ENCODE measurements at places on chromosomes 1 and 21. TPM values are rescaled to one million over a fixed set of nuclear protein-coding genes. Genes with fewer than 3 reads are reported as not detected.
A peak's percentile ranks its signal among the peaks of the same experiment; 100 is the strongest.

- H3K27ac ChIP-seq = no peak overlapping the region
- H3K36me3 ChIP-seq = peaks cover 66% of the 10 kb centered on the region
- no peaks in the 10 kb centered on the region for H3K4me1 ChIP-seq
- no peak overlapping the region for H3K4me3 ChIP-seq
Observed at GRCh38 chr1:209626346-209627026, 25.7 kb downstream of the LAMB3 start.

GRCh38 chr21:34800797-34801518 is 132.2 kb downstream of the CLIC6 start:
- no peaks in the 10 kb centered on the region for H3K27me3 ChIP-seq
- no peak for DNase-seq
- H3K4me1 ChIP-seq = peaks cover 86% of the 10 kb centered on the region
- H3K36me3 ChIP-seq = peaks cover 60% of the 10 kb centered on the region
- H3K27ac ChIP-seq = peak overlapping the region; percentile 27

The SPRR1A gene
- total RNA-seq = not detected

- no peak overlapping the region for H3K4me3 ChIP-seq
- H3K36me3 ChIP-seq = no peaks in the 10 kb centered on the region
- H3K27ac ChIP-seq = peak overlapping the region; percentile 94
- peak; percentile 80 for DNase-seq
Observed at GRCh38 chr1:153100245-153100644, 5.9 kb upstream of the SPRR2E start.

- peaks cover 20% of the 10 kb centered on the region for H3K4me1 ChIP-seq
- H3K27me3 ChIP-seq = no peaks in the 10 kb centered on the region
- H3K4me3 ChIP-seq = no peak overlapping the region
- H3K27ac ChIP-seq = no peak overlapping the region
- DNase-seq = no peak
- peaks cover 10% of the 10 kb centered on the region for H3K36me3 ChIP-seq
Observed at GRCh38 chr21:41370840-41371684, 9.2 kb downstream of the MX2 start.

GRCh38 chr1:231767471-231767870 is 140.9 kb downstream of the DISC1 start:
- no peaks in the 10 kb centered on the region for H3K27me3 ChIP-seq
- DNase-seq = no peak
- H3K4me3 ChIP-seq = no peak overlapping the region
- no peaks in the 10 kb centered on the region for H3K4me1 ChIP-seq
- no peaks in the 10 kb centered on the region for H3K36me3 ChIP-seq
- H3K27ac ChIP-seq = no peak overlapping the region

DNA sequence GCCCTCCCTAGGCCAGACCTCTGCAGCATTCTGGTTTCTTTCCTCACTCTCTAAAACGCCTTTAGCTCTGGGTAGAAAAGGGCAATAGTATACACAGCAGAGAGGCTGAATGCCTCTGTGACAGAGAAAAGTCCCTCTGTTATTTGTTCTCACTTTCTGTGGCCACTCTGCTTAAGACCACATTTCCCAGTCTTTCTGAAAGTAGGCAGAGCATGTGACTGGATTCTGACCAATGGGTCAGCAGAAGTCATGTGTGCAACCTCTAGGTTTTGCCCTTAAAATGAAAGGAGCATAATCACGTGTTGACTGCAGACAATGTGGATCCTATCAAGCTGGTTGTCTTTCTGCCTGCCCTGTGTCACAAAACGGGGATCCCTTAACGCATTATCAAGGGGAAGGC is 79.7 kb upstream of the MARK1 start:
- peaks cover 52% of the 10 kb centered on the region for H3K27me3 ChIP-seq
- no peak overlapping the region for H3K4me3 ChIP-seq
- H3K4me1 ChIP-seq = peaks cover 6% of the 10 kb centered on the region
- no peak for DNase-seq

The STYXL2 gene
- total RNA-seq = not detected

GRCh38 chr21:36564647-36565046 is 84.7 kb upstream of the CLDN14 start:
- no peaks in the 10 kb centered on the region for H3K36me3 ChIP-seq
- no peaks in the 10 kb centered on the region for H3K4me1 ChIP-seq
- DNase-seq = no peak
- no peak overlapping the region for H3K4me3 ChIP-seq
- no peak overlapping the region for H3K27ac ChIP-seq
- H3K27me3 ChIP-seq = peaks cover 75% of the 10 kb centered on the region

GRCh38 chr1:67652800-67653199 is 32.2 kb upstream of the GADD45A start:
- no peaks in the 10 kb centered on the region for H3K27me3 ChIP-seq
- DNase-seq = no peak
- H3K36me3 ChIP-seq = no peaks in the 10 kb centered on the region
- no peaks in the 10 kb centered on the region for H3K4me1 ChIP-seq
- no peak overlapping the region for H3K27ac ChIP-seq

GRCh38 chr1:44822131-44822701 is 13.9 kb downstream of the BTBD19 start:
- no peak for DNase-seq
- H3K4me3 ChIP-seq = no peak overlapping the region
- H3K27ac ChIP-seq = no peak overlapping the region
- no peaks in the 10 kb centered on the region for H3K27me3 ChIP-seq
- peaks cover 35% of the 10 kb centered on the region for H3K4me1 ChIP-seq

DNA sequence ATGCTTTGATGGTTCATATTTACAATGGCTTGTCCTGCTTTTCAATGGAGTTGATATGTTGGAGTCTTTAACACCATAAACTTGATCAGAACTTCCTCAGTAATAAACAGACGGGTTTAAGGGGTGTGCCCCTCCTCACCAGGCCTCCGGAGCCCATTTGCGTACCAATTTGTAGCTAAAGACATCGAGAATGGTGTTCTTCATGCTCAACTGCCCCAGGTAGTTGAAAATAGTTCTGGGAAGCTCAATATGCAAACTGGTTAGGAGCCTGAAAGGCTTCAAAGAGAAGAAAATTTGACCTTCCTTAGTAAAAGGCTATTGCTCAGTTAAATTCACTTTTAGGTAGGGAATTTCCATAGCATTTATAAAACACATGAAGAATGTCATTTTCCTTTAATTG is 68.1 kb upstream of the RRP15 start:
- peaks cover under 1% of the 10 kb centered on the region for H3K4me1 ChIP-seq
- peaks cover 18% of the 10 kb centered on the region for H3K27me3 ChIP-seq
- DNase-seq = no peak
- no peak overlapping the region for H3K4me3 ChIP-seq
- H3K27ac ChIP-seq = no peak overlapping the region

DNA sequence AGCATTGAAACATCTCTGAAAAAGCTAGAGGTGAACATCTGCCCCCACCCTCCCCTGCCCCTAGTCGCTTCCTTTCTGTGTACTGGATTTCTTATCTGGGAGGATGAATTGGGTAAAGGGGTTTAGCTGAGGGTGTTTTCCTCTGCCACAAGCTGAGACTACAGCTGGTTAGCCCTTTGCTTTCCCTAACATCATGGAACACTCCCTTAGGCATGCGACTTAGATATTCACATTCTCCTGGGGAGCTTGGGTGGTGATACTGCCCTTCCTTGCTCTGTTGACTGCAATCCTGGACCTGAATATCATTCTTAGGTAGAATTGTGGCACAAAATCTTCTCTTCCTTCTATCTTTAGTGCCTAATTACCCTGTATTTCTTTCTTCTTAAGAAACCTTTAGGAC is 117.4 kb upstream of the KIAA0040 start:
- DNase-seq = no peak
- H3K36me3 ChIP-seq = no peaks in the 10 kb centered on the region
- H3K4me3 ChIP-seq = no peak overlapping the region
- no peak overlapping the region for H3K27ac ChIP-seq
- peaks cover 20% of the 10 kb centered on the region for H3K4me1 ChIP-seq

DNA sequence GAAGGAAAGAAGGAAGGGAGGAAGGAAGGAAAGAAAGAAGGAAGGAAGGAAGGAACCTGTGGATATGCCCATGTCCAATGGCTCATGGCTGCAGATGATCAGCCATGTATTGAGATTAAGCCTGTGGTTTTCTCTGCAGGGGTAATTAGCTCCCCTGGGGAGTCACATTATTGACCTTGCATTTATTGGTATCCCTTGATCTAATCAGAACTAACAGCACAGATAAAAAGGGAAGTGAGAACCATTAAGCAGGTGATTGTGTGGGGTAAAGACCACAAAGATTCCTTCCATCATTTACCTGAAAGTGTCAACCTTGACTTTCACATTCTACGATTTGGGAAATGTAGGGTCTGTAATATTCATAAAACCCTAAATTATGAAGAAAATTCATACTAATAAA is 390.7 kb downstream of the BRINP2 start:
- no peak for DNase-seq
- H3K36me3 ChIP-seq = peaks cover 3% of the 10 kb centered on the region
- H3K27ac ChIP-seq = no peak overlapping the region
- no peak overlapping the region for H3K4me3 ChIP-seq
- H3K4me1 ChIP-seq = no peaks in the 10 kb centered on the region
- no peaks in the 10 kb centered on the region for H3K27me3 ChIP-seq

DNA sequence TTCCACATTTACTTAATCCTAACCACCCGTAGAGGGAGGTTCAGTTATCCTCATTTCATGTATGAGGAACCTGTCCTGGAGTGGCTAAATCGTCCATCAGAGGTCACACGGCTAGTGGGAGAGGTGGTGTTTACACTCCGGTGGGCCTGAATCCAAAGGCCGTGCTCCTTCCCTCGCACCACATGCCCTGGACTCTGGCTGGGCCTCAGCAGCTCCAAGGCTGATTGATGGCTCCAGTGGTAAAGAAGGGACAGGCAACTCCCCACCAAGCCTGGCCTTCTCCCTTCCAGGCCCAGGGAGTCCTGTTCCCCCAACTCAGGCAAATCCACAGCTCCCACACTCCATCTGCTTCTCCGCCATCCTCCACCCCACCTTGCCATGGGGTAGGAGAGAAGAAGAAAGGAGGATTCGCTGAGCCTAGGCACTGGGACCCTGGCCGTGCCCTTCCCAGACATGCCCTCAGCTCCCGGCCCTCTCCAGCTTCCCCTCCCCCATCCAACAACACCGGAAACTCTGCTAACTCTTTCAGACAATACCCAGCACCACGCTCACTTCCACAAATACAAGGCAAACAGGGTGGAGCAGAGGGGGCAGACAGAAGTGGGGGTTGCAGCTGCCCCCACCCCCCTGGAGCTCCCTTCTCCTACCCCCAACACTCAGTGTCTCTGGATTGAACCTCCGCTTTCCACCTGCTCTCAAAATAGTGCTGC is 10.9 kb downstream of the ARHGEF2 start:
- no peak for DNase-seq
- H3K4me3 ChIP-seq = no peak overlapping the region
- H3K27me3 ChIP-seq = no peaks in the 10 kb centered on the region
- peaks cover 82% of the 10 kb centered on the region for H3K36me3 ChIP-seq
- H3K4me1 ChIP-seq = peaks cover 31% of the 10 kb centered on the region
- H3K27ac ChIP-seq = peak overlapping the region; percentile 7

- peaks cover 12% of the 10 kb centered on the region for H3K4me1 ChIP-seq
- H3K4me3 ChIP-seq = peak overlapping the region; percentile 82
- no peak for DNase-seq
- peak overlapping the region; percentile 87 for H3K27ac ChIP-seq
Observed at GRCh38 chr1:65266476-65266875, 42.9 kb upstream of the DNAJC6 start.

- H3K4me3 ChIP-seq = no peak overlapping the region
- no peaks in the 10 kb centered on the region for H3K4me1 ChIP-seq
- H3K36me3 ChIP-seq = no peaks in the 10 kb centered on the region
Observed at GRCh38 chr1:203100516-203100869, 14.7 kb upstream of the MYOG start.

DNA sequence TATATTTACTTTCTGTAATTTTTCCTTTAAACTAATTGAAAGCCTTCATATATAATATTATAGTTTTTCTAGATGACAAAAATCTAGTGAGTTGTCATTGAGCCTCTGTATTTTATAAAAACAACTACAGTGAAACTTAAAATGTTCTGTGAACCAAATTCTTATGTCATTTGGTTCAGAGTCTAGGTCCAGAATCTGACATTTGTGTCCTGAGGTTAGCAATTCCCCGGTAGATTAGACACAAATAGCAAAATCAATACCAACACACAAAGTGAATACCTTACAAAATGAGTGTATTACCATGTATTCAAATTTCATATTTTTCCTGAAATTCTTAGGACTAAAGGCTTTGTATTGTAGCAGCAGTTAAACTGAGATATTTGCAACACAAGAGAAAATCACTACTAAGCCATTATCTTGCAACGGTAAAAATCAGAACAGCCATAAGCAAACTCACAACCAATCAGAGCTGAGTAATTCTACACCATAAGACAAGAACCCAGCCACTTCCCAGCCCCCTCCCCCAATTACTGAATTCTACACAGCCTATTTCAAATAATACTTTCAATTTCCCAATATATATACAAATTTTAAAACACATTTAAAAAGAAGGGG is 573.5 kb downstream of the SMYD3 start:
- no peak for DNase-seq
- H3K4me3 ChIP-seq = no peak overlapping the region
- no peaks in the 10 kb centered on the region for H3K27me3 ChIP-seq

The EDARADD gene
- total RNA-seq = not detected

DNA sequence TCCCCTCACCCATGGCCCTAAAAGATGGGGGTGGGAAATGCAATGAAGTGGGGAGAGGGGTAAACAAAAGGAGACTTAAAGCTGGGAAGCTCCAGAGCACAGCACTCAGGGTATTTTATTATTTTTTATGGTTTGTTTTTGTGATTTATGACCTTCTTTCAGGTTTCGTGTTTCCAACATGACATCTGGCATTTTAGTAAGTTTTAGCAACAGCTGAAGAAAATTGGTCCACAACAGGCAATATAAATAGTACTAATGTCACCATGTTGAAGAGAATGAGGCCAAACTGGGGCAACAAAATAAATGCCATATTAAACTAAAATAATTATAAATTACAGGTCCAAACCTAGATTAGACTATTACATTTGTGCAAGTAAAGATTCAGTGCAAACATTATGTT is 56.3 kb downstream of the TBX15 start:
- H3K36me3 ChIP-seq = no peaks in the 10 kb centered on the region
- no peak overlapping the region for H3K27ac ChIP-seq
- no peaks in the 10 kb centered on the region for H3K4me1 ChIP-seq
- DNase-seq = no peak

The OTUD3 gene
- 7.4 TPM for total RNA-seq

The OR2T11 gene
- not detected for total RNA-seq

DNA sequence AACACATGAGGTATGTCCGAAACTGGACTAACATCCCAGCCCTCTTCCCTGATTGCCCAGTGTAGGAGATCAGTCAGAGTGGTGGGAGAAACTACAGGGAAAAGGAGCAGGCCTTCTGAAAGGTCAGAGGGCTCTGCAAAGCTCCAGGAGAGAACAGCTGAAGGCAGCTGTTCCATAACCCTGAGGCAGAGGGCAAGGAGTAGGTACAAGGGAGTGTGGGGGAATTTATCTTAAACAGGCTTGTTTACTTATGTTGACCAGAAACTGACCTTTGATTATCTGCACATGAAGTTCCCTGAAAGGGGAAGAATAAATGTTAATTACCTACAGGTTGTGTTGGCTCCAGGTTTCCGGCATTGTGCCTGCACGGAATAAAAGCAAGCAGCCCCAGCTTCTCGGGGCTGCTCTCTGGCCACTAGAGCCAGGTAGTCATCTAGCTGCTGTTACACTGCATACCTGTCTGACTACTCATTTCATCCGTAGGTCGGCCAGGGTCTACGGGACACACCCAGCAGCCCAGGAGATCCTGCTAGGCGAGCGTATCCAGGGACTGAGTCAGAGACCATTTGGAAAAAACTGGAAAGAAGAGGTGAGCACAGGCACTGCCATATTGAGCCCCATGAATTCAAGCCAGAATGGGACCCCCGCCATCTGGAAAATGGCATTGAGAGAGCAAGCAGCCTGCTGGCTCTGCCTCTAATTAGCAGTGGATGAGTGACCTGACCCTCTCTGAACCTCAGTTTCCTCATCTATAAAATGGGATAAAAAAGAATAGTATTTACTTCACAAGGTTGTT is 14.9 kb upstream of the PAQR7 start:
- H3K27ac ChIP-seq = peak overlapping the region; percentile 91
- H3K4me3 ChIP-seq = peak overlapping the region; percentile 36
- peaks cover 29% of the 10 kb centered on the region for H3K4me1 ChIP-seq
- peaks cover 20% of the 10 kb centered on the region for H3K36me3 ChIP-seq
- peak; percentile 86 for DNase-seq
- no peaks in the 10 kb centered on the region for H3K27me3 ChIP-seq

All from Calu3 (cell line).